NCI-H524 (cell line): ENCODE measurements at places on chromosomes 6 and 20.

DNA sequence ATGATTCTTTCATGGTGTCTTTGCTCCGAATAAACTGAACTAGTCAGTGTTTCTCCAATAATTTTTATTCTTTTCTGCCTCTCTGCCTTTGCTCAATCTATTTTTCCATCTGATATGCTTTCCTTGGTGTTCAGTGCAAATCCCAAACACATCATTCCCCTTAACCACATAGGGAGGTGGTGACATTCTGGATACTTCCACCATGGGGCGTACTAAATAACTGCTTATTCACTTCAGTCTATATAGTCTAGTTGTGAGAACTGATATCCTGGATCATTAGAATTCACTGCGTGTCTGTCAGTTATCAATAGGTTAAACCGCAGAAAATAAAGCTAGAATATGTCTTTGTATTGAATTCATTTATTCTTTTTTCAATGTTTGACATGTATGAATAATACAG is 83.1 kb downstream of the KCNQ5 start:
- no peak for DNase-seq

GRCh38 chr6:136609873-136610706 is 59.9 kb upstream of the MAP7 start:
- no peak for DNase-seq

DNA sequence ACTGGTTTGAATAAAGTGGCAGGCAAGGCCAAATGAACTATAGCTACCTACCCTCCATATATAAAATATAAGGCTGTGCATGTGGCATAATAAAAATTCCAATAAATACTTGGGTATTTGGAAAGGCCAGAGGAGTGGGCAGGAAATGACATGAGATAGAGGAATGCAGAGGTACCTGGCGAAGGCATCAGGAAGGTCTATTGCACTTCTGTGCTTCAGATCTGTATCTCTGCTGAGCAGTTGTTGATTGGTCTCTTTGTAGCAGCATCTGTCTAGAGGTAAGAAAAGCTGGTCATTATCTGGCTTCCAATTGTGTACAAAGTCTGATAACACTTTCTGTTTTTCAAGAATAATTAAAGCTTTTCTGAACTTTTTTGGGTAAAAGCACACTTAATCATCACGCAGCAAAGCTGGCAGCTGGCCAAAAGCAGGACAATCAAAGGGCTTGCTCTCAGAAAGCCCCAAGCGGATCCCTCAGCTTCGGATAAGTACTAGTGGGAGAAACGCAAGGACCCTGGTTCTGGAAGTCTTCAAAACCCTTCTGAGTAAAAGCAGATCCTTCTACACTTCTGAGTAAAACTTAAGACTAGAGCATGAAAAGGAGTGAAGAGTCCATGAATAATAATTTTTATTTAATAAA is 120.1 kb upstream of the TCF21 start:
- DNase-seq: no peak

GRCh38 chr6:13466304-13467215 is 20.8 kb downstream of the GFOD1 start:
- no peak for DNase-seq

GRCh38 chr6:135212935-135213334 is 31.8 kb downstream of the MYB start:
- no peak for DNase-seq

DNA sequence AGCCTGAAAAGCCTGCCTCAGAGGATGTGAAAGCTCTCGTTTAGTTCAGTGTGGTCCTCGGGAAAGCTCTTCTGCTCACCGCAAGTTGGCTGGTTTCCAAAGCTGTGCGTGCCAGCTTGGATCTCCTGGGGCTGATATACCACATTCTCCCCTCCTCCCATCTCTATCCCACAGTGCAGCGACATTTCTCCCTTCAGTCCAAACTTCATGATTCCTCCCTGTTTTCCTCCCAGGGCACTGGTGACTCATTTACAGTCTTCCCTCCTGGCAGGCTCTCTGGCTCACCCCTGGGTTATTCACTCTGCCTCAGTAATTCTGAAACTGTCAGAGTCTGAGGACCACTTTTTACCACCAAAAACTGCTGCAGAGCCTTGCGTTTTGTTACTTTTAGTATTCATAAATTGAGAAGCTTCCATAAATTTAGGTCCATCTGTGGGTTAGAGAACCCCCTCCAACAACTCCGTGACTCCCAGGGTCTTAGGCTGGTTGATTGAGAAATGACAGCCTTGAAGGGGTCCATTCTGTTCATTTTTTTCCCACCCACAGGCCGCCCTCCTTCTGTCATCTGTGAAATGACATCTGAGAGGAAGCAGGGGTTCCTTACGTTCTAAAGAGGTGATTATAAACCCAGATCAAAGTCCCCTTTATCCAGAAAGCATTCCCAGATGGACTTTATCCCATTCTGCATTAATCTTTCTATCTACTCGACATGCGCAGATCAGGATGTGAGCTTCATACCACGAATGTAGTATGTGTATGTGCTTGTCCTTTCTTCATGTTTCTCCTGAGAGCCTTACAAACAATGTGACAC is 6.1 kb downstream of the TRIM10 start:
- DNase-seq: no peak

- no peak for DNase-seq
These were observed 52.0 kb downstream of the MYLIP start for GRCh38 chr6:16180696-16181438.

DNA sequence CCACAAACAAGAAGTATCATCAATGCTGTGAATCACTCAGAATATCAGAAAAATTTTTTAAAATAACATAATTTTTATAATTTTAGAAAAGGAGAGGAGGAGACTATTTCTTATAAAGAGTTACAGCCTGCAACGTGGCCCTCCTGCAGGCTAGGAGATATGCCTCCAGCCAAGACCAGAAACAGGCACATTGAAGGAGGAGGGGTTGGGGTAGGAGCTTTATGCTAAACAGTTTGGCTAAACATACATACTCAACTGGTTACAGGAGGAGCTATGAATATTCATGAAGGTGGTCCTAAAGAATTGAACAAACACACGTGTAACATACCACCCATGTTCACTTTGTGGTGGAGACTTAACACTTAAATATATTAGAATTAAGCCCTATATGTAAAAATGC is 14.2 kb upstream of the LCA5 start:
- DNase-seq: no peak

DNA sequence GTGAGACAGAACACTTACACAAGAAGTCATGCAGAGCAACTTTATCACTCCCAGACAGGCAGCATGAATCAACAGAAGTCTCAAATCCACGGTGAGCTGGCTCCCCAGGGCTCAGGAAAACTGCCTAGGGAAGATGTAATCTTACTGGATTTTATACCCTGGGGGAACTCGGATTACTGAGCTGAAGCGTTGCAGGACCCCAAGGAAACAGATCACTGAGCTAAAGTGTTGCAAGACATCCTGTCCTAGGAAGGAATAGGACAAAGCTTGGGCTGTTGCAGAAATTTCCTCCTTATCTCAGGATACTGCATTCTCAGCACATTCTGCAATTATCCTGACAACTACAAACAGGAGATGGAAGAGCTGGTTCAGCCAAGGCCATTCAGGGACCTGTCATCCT is 224.8 kb downstream of the TFAP2A start:
- no peak for DNase-seq

DNA sequence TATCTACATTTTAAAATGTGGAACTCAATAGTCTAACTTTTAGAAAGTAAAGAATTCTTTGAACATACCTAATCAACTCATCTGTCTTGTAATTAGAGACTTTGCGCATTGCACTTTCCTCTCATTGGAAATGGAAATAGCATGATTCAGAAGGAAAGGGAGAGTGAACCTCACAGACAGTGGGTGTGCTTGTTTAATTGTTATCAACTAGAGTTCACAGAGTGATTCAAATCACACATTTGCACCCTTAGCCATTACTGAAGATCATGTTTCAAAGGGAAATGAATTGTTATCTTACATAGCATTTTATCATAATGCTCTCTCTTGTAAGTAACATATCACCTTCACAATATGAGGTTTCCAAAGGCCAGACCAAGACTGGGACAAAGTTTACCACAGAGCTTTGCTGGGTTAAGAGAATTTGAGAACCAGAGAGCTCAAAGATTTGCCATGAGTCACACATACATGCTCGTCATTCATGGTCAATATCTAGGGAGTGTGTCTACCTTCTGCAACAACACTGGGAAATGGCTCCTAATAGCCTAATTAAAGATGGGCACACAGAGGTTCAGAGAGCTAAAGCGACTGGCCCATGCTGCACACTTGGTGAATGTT is 21.5 kb downstream of the GSTA3 start:
- no peak for DNase-seq

DNA sequence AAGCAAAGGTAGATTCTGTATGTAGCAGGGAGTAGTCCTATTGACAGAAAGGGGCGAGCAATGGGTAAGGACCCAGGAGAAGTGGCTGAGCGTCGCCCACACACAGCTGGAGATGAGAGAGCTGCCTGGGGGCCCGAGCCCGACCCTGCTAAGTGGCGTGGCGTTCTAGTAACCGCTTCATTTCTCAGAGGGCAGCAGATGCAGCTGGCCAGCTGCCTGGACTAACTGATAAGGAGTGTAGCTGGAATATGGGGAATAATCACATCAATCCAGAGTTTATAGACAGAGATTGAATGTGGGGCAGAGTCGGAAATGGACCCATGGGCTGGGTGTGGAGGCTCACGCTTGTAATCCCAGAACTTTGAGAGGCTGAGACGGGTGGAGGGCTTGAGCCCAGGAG is 64.4 kb downstream of the EZR start:
- no peak for DNase-seq

DNA sequence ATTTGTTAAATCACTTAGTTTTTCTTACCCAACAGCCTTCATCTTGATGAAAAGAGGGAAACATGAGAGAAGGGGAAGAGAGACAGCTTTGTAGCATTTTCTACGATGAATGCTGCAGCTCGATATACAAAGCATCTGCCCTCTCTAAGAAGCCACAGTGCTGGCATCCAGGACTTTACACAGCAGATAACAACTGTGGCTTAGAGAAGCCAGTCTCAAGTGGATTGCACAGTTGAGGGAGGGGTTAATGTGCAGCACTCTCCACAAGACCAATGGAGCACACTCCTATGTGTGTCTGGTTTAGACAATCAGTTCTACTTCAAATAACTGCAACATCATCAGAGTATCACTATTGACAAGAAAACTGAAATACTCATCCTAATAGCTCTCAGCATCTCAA is 5.8 kb downstream of the C6orf120 start:
- DNase-seq: no peak

DNA sequence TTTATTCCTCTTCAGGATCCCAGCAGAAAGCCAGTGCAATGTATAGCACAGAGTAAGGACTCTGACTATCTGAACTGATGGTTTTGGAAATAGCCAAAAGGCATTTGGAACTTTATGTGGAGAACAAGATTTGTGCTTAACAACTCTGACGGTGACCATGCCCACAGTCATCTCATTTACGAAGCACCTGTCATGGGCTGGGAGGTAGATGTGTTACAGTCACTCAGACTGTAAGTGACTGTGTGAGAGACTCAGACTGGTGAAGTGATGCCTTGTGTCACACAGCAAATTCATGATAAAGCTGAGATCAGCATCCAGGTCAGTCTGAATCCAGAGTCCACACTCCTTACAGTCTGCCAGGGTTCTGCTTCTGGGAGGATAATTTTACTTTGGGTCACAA is 23.9 kb upstream of the FAM83C start:
- no peak for DNase-seq
